ENCODE measurements at places on chromosomes 5 and 9.

DNA sequence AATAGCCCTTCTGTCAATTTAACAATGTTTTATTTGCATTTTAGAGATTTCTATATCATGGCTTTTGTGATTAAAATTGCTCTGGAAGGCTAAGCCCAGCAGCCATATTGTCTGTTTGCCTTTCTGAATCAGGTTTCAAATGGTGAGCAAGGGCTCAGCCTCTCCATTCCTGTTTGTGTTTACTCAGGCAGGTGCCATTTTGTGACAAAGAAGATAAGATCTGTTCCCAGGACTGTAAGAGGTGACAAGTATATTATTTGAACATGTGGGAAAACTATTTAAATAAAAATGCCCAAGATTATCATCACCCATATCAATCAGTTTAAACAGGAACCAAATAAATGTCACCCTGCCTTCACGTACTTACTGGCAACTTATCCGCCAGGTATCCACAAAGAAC, 641.3 kb upstream of the KLF4 start:
- no peak for DNase-seq

- no peak for DNase-seq
Measured at GRCh38 chr5:147045290-147045689, 166.7 kb upstream of the PPP2R2B start.

DNA sequence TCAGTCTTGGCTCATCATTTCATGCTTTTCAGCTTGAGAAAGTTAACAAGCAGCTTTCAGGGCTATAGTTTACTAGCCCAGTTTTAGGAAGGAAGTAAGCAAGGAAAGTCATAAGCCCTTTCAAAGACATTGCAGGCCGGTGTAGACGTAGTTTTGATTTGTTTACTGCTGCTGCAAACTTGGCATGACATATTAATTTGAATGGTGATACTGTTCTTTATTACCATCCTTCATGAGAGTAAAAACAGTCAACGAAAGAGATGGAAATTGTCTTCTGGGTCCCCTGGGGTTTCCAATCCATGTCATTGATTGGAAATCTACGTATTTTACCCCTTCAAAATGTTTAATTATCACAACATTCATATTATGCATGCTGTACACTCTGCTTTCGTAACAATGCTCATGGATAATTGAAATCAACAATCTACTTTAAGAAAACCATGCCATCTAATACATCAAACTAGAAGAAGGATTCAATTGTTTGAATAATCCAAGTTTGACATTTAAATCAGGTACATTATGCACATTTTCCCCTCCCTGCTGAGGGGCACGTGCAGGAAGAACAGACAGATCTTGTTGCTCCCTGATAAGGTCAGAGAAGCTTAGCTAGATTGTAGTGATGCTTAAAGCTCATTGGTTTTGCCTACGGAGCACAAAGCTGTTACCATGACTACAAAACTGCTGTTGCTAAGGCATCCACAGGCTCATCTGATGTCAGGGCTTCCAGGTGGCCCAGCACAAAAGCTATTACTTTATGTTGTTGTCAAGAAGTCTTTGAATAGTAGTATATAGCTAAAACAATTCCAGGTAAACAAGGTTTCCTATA, 139.9 kb upstream of the PRLR start:
- DNase-seq = no peak

- no peak for DNase-seq
Measured at GRCh38 chr9:126203313-126203712, 123.3 kb upstream of the MVB12B start.

- DNase-seq = no peak
Measured at GRCh38 chr5:161311146-161311708, 235.3 kb downstream of the GABRB2 start.

- DNase-seq = peak; percentile 33
Measured at GRCh38 chr9:5326893-5327548, 12.7 kb downstream of the RLN1 start.

DNA sequence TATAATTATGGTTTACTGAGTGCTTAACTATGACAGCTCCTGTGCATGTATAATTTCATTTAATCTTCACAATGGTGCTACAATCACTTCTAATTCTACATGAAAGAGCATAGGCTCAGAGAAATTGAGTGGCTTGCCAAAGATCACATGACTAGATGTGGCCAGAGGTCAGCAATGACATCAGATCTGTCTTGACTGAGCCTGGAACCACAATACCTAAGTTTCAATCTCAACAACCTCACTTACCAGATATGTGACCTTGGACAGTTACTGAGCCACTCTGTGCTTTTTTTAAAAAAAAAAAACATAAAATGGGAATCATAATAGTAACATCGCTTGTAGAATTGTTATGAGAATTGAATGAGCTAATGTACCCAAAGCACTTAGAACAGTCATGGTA, 130.7 kb downstream of the TRIM32 start:
- no peak for DNase-seq

- no peak for DNase-seq
Measured at GRCh38 chr9:87824216-87824875, 58.3 kb upstream of the SPATA31E1 start.

- DNase-seq = no peak
Measured at GRCh38 chr9:85432599-85432998, 309.2 kb downstream of the AGTPBP1 start.

GRCh38 chr5:169442913-169443784, 140.4 kb upstream of the SPDL1 start:
- no peak for DNase-seq

GRCh38 chr5:143188083-143188482, 215.4 kb downstream of the NR3C1 start:
- no peak for DNase-seq

GRCh38 chr9:88034964-88035363, 60.6 kb upstream of the CDK20 start:
- DNase-seq = no peak

GRCh38 chr5:111385970-111386831, 126.1 kb downstream of the STARD4 start:
- DNase-seq = no peak

- DNase-seq = no peak
Measured at GRCh38 chr5:4847766-4848165, 292.4 kb upstream of the ADAMTS16 start.

- DNase-seq = no peak
Measured at GRCh38 chr5:50727149-50727496, 60.7 kb downstream of the PARP8 start.

DNA sequence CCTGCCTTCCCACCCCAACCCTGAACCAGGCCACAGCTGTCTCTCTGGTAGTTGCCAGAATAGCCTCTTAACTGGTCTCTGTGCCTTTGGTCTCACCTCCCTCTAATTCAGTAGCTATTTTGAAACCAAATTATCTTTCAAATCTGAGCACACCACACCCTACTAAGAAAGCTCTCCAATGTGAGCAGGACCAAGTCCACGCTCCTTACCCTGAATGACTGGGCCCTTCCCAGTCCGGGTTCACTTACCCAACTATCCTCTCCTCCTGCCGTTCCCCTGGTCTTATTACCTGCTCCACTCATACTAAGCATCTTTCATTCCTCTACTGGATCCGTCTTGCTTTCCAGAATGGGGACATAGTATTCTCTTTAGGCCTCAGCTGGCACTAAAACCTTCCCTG, 16.8 kb downstream of the ANKH start:
- DNase-seq = peak; percentile 55

GRCh38 chr5:54083851-54084250, 226.5 kb downstream of the ARL15 start:
- DNase-seq = no peak

DNA sequence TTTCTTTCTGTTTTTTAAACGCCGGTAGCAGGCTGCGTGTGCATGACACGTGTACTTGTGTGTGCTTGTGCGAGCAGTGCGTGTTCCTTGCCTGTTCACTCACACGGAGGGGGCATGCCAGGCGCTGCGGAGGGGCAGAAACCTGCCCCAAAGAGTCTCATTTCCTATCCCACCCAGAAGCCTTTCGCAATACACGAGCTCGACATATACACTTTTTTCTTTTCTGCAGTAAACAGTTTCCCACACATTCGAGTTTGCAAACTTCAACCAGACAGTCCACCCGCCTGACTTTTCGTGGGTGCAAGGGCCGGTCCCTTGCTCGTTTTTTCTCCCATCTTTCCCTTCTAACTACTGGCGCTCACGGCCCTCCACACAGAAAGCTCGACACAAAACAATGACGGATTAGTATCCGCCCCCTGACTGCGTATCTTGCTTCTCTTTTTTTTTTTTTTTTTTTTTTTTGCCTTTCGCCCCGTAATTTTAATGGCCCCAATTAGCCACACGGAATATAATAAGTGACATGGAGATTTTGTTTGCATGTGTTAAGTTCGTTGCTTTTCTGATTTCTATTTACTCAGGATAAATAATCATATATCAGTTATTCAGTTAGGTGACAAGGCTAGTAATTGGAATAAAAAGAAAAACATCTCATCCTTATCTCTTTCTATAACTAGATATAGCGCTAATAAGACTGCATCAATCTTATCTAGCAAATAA, 5.3 kb upstream of the OTP start:
- no peak for DNase-seq

GRCh38 chr5:95835682-95836385, 13.3 kb upstream of the GLRX start:
- DNase-seq = no peak

GRCh38 chr9:87193925-87194868, 246.9 kb upstream of the GAS1 start:
- no peak for DNase-seq

- no peak for DNase-seq
Measured at GRCh38 chr5:161572914-161573313, 26.4 kb upstream of the GABRB2 start.

- DNase-seq = no peak
Measured at GRCh38 chr5:72599519-72600370, 92.5 kb upstream of the ZNF366 start.

- peak; percentile 51 for DNase-seq
Measured at GRCh38 chr5:107389130-107389774, 281.5 kb downstream of the EFNA5 start.

DNA sequence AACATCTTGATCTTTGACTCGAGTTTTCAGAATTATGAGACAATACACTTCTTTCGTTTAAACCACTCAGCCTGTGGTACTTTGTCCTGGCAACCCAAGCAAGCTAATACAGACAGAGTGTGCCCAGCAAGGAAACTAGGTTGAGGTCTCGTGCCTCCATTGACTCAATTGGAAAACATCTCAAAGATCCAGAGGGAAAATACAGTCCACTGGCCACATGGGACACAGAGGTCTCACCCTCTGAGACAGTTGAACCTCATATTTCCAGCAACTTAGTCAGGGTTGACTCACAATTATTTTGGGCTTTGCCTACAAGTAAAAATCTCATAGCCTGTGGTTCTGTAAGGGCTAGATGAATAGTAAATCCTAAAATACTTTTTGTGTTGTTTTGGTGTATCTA, 631.5 kb downstream of the MTRR start:
- DNase-seq = no peak

GRCh38 chr9:6944896-6945295, 187.1 kb downstream of the KDM4C start:
- DNase-seq = no peak

- no peak for DNase-seq
Measured at GRCh38 chr9:98866435-98867102, 59.1 kb downstream of the GALNT12 start.

Data from Peyer's patch (tissue), 4 donors.